Glutamatergic neuron (in vitro differentiated cells): ENCODE measurements at places on chromosomes 12 and 14.

GRCh38 chr12:117134059-117134458 lies 34.8 kb upstream of the TESC start:
- DNase-seq, result no peak

GRCh38 chr12:3250034-3250433 lies 172.9 kb downstream of the TSPAN9 start:
- DNase-seq, result no peak

DNA sequence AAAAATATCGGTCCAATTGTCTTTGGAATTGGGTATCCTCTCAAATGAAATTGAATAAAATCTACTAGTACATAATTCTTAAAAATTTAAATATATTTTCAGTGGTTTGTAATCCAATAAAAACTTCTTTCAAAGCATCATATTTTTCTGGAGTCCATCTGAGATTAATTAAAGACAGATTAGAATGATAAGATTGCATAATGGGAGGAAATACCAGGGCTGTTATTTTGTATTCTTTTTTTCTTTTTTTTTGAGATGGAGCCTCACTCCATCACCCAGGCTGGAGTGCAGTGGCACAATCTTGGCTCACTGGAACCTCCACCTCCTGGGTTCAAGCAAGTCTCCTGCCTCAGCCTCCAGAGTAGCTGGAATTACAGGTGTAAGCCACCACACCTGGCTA lies 103.8 kb downstream of the TMTC3 start:
- DNase-seq, result no peak

DNA sequence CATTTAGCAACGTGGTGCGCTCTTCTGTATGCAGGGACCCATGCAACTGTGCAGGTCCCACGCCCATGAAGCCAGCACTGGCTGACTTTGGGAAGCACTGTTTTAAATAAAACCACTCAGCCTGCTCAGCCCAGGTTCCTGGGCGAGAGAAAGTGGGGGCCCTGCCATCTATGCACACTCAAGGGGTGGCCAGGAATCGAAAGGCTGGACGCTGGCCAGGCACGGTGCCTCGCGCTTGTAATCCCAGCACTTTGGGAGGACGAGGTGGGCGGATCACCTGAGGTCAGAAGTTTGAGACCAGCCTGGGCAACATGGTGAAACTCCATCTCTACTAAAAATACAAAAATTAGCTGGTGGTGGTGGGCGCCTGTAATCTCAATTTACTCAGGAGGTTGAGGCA lies 179.9 kb upstream of the TBX3 start:
- DNase-seq, result no peak

- DNase-seq, result no peak
Observed at GRCh38 chr14:99236386-99237138, 35.4 kb downstream of the BCL11B start.

GRCh38 chr12:107330831-107331431 lies 237.6 kb upstream of the CRY1 start:
- DNase-seq, result no peak

- DNase-seq, result no peak
Observed at GRCh38 chr12:2616763-2617162, 178.0 kb upstream of the FKBP4 start.

DNA sequence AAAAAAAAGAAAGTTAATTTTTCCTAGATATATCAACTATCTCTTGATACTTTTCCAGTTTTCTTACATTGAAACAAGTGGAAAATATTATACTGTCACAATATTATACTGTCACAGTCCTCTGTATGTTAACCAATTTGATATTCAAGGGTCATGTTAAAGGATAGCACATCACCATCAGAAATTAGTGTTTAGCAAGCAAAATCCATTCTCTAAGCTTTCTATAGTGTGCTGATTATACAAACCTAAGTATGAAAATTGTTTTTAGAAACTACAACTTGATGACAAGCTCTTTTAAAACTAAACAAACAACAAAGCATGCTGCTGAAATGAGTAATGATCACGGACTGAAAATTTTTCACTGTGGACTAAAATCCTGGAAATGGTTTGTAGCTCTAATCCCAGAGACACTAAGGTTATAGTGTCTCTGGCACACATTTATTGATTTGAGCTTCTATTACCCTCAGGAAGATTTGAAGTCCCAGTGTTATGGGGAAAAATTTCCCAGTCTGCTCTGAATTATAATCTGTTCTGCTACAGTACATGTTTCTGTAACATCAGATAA lies 9.7 kb downstream of the SPTSSA start:
- no peak for DNase-seq

DNA sequence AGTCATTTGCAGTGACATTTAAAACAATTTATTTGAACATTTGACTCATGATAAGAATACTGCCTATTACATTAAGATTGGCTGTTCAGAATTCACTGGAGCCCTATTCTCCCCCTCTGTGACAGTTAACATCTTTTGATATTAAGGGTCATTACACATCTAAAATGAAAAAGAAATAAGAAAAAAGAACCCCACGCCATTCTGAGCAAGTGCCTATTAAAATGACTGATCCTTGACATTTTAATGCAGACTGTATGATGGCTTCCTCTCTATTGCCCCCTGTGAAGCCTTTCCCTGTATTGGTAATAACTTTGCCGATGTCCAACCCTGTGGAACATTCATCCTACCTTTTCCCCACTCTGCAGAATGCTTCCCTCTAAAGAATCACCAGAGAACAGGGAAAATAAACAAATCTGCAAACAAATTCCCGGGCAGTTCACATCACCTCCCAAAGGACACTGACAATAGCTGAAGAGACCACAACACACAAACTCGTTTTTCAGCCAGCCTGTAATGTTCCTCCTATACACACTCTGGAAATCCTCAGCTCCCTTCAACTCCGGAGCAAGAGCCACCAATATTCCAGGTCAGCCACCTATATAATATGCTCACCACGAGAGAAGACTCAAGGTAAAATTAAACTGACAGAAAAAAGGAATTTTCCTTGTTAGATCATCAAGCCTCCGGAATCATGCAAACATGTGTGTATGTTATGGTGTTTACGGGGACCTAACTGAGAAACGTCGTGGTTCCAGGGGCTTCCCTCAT lies 2.1 kb downstream of the NIN start:
- no peak for DNase-seq

DNA sequence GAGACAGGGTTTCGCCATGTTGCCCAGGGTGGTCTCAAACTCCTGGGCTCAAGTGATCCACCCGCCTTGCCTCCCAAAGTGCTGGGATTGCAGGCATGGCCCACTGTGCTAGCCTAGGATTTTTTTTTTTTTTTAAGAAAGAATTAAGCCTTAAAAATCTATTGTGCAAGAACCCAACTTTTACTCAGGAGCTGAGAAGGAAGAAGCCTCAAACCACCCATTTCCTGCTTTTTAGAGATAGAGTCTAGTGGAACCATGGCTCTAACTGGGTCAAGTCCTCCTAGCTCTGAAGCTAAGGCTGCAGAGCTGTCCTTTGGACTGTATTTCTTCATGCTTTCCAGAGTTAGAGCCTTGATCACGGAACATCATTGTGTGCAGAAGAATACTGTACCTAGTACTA lies 1.3 kb upstream of the TSFM start:
- DNase-seq, result no peak

- no peak for DNase-seq
Observed at GRCh38 chr12:104761611-104762010, 196.5 kb downstream of the SLC41A2 start.

- no peak for DNase-seq
Observed at GRCh38 chr12:6088921-6089747, 35.3 kb downstream of the VWF start.

DNA sequence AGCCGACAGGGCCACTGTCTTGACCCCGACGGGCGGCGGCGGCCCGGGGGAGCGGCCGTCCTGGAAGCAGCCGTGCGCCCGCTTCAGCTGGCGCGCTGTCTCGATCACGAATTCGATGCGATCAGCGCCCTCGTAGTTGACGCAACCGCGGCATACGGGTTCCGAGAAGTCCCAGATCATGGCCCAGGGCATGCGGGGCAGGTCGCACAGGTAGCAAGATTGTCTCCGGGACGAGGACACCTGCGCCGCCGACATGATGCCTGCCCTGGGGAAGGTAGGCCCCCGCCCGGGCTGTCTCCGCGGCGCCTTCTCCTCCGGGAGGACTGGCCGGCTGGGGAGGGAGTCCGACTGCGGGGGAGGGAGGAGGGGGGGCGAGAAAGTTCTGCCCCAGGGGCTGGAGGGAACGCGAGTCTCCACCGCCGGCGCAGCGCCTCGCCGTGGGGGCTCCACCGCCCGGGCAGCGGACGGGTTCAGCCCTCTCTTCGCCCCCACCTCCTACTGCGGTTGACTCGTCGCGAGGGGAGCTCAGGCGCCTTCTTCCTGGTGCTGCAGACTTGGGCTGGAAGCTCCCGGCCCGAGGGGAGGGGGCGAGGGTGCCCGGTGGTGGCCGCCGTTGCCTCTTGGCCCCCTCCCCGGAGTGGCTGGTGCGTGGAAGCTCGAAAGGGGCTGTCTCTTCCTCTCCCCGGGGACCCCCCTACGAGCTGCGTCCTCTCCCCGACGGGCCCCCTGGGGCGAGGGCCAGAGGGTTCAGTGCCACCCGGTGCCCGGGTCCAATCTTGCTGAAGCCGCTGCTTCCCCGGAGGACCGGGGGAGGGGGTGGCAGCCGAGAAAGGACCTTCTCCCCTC lies 747 bp downstream of the IRF2BPL start:
- DNase-seq, result peak; percentile 60

DNA sequence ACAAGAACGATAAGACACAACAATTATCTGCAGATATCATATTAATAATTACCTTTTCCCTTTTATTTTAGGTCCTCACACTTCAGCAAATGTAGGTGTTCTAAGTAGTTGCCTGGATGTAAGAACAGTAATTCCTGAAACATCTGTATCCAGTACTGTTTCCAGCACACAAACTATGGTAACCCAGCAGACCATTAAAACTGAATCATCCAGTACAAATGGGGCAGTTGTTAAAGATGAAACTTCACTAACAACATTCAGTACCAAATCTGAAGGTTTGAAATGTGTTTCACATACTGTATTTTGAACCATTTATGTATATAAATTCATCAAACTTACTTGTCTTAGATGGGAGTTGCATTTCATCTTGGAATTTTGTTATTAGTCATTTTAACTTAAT lies 31.0 kb downstream of the HCFC2 start:
- no peak for DNase-seq

GRCh38 chr12:100372853-100373640 lies 16.2 kb downstream of the SLC17A8 start:
- peak; percentile 24 for DNase-seq

DNA sequence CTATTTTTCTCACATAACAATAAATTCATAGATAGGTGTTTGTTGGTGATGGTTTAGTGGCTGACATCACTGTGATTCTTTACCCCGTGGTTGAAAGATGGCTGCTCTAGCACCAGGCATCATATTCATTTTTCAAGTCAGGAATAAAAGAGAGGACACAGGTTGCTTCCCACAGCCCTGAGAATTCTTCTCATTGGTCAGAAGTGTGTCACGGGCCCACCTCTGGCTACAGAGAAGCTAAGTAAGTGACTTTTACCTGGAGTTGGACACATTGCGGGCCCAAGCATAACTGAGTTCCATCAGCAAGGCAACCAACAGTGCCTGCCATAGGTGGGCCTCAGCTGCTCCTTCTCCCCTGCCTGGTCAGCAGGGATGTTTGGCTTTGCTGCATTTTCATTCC lies 27.6 kb upstream of the FGF23 start:
- DNase-seq, result no peak

- peak; percentile 71 for DNase-seq
Observed at GRCh38 chr12:3493043-3493858, 2.2 kb downstream of the PRMT8 start.

- no peak for DNase-seq
Observed at GRCh38 chr12:24861766-24862540, 86.9 kb downstream of the BCAT1 start.

DNA sequence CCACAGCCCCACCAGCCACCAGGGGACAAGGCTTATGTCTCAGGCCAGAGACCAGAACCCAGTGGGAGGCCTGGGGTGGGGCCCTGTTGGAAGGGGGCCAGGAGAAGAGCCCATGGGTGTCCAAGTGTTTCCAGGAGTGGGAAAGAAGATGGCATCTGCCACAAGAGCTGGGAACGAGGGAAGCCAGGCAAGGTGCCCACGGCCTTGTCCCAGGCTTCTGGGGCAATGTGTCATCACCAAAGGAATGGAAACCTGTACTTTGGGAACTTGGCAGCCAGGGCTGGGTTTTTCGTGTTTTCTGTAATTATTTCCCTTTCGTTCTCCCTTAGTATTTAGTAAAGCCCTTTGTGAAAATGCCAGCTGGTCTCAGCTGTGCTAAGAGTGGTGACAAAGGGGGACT lies 5.3 kb upstream of the PGF start:
- DNase-seq, result no peak

DNA sequence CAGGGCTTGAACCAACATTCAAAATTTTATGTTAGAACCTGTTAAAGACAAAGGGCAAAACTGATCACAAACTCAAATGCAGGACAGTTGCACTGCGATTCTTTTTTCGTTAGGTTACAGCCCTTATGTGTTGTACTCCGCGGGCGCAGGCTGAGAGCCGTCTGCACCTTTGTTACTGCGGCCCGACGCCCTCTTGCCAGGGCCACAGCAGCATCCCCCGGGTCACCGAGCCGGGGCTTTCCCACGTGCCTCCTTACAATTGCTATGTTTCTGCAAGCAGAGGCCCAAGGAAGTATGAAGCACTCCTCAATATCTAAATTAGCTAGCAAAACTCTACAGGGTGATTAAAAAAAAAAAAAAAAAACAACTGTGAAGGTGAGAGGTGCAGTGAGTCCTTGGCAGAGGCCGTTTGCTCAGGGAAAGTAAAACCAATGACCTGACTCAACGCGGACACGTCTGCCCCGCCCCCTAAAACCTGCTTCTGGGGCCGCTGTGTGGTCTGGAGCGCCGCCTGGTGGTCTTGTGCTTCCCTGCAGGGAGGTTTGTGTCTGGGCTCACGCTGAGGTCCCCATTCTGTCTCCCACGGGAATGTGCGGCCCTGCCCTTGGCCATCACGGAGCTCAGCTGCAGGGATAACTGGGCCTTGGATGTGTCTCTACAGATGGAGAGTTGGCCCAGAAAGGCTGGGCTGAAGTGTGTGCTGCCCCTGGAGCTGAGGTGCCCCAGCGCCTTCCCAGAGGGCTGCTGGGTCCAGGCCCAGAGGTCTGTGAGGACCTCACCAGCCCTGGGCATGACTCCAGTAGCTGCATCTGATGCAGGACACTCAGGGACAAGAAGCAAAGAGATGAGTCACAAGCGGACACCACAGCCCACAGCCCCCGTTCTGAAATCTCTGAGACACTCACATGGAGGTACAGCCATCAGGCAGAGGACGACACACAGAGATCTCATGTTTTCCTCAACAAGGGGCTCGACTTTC lies 418.5 kb downstream of the TMEM121 start:
- DNase-seq, result no peak

- DNase-seq, result no peak
Observed at GRCh38 chr14:21408147-21408546, 24.3 kb upstream of the SUPT16H start.

DNA sequence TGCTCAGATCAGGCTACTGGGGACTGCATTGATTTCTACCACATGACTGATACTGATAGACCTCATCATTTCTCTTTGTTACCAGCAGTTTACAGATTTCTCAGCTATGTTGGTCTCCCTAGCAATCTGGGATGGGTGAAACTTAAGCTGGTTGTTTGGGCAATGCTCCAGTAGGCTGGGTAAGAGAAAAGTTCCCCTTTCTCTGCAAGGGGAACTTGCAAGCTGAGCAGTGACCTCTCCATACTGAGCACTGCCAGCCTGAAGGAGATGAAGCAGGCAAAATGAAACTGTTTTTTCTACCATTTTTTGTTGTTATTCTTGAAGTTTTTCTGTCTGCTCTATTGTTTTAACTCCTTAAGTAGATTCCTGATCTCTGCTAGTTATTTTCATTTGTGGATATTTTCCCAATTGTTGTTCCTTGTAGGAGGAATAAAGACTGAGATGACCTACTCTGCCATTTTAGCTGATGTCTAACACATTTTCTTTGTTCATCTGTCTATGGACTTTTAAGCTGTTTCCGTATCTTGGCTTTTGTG lies 1.3 kb upstream of the OR4M1 start:
- no peak for DNase-seq

- DNase-seq, result no peak
Observed at GRCh38 chr12:89679631-89680030, 29.0 kb downstream of the ATP2B1 start.
